ENCODE measurements at places on chromosomes 11 and 22.
A peak's percentile ranks its signal among the peaks of the same experiment; 100 is the strongest.

- no peak for DNase-seq
These were observed 4.2 kb downstream of the HEPN1 start for GRCh38 chr11:124923296-124923695.

DNA sequence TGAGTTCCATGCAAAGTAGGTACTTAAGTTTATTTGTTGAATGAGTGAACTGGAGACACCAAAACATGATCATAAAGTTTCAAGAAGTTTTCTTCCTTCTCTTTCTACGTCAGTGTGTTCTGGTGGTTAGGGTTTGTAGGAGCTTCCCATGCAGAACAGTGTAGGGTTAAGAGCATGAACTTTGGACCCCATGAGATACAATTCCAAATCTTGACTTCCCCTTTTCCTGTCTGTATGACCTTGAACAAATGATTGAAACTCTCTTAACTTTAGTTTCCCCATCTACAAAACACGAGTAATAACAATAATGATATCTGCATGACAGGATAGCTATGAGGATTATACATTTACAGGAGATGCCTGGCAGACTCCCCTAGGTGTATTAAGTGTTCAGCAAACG lies 41.0 kb upstream of the TENM4 start:
- no peak for DNase-seq

DNA sequence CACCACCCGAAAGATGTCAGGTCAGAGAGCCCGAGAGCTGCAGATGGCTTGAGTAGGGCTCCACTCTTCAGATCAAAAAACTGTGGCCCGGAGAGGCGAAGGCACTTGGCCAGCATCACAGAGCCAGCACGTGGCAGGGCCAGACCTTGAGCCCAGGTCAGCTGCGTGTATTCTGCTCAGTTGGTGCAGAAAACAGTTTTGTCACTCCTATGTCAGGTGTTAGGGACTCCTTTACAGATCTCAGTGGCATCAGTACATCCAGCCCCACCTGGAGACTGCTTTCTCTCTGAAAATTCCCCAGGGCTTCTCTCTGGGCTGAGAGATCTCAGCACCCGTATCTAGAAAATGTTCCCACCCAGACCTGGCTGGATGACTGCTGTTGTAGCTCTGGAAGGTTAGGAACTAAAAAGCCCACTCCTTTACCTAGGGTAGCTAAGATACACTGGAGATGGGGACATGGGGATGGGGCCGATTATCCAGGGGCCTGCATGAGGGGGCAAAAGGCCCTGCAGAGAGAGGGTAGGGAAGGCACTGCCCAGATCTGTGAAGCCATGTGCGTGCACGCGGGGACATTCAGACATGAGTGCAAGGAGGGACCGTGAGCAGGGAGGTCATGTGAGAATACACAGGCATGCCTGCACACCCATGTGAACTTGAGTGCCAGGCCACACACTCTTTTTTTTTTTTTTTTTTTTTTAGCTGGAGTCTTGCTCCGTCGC lies 3.4 kb downstream of the APOA1 start:
- DNase-seq, result no peak

DNA sequence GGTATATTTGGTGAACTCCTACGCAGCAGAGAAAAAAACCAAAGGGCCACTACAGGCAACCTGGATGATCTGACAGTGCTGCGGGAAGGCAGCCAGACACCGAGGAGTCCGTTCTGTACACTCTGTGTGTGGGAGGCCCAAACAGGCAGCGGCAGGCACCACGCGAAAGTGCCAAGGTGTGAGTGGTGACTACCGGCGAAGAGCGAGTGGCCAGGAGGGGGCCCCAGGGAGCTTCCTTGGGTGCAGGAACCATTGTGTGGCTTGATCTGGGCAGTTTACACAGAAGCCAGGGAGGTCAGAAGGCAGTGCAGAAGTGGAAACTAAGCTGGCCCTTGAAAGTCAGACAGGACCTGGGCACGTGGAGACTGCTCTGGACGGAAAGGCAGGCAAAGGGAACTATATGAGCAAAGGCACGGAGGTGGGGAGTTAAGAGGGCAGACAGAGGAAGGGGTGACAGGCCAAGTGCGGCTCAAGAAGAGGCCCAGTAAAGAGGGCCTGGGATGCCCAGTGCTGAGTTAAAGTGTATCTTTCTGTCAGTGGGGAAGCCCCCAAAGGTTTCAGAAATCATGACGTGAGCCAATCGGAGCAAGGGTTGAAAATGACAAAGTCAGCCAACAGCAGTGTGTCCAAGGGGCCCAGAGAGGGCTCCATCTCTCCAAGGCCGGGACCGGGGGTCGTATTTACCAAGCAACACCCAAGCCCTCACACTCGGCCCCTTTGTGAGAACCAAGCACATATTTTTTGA lies 10.6 kb downstream of the TMEM184B start:
- no peak for DNase-seq

DNA sequence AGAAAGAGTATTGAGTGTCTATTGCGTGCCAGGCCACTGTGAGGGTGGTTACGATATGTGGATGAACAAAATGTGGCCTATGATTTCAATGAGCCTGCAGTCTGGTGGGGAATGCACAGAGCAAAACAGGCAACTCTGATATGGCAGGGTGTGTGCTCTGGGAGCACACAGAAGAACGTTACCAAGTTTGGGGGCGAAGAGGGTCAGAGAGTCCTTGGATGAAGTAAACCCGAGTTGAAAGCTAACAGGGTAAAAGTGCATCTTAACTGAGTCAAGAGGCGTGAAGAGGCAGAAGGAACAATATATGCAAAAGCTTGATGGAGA lies 258 bp downstream of the CFAP68 start:
- no peak for DNase-seq

- DNase-seq, result peak; percentile 37
These were observed at the start of gene TRIM34 for GRCh38 chr11:5624489-5625279. TRIM34 (plus strand) TSS chr11:5625001; CDS start chr11:5632332, 7,331 bp downstream.

GRCh38 chr11:12149672-12150225 lies 39.4 kb downstream of the MICAL2 start:
- no peak for DNase-seq

DNA sequence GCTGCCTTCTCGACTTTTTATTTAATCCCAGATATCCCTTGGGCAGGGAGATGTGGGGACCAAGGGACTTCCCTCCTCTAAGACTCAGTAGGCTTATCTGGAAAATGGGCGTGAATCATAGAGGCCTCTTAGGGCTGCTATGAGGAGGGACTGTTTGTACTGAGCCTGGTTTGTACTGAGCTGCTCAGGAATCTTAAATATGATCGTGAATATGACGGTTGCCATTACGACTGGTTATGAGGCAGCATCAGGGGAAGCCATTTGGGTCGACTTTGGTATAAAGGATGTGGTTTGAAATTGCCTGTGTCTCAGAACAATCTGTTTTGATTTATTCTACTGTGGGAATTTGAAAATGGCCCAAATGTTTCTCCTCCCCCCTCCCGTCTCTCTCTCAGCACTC lies 20.6 kb downstream of the TSPAN18 start:
- no peak for DNase-seq

DNA sequence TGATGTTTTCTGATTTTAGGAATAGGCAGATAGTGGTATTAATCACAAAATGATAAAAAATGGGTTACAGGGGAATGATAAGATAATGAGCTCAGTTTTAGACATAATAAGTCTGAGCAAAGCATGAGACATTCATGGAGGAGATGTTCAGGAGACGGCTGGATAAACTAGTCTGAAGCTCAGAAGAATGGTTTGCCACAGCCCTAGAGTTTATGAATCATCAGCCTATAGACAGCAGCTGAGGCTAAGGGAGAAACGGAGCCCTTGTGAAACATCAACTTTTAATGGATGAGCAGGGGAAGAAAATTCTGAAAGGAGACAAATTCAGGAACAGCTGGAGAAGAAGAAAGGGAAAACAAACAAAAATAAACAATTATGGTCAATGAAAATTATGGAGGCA lies 87.2 kb downstream of the RELT start:
- DNase-seq, result no peak

- peak; percentile 73 for DNase-seq
These were observed 951 bp upstream of the EHD1 start for GRCh38 chr11:64879244-64879900.

- DNase-seq, result no peak
These were observed 357.7 kb downstream of the BUD13 start for GRCh38 chr11:116415095-116415494.

DNA sequence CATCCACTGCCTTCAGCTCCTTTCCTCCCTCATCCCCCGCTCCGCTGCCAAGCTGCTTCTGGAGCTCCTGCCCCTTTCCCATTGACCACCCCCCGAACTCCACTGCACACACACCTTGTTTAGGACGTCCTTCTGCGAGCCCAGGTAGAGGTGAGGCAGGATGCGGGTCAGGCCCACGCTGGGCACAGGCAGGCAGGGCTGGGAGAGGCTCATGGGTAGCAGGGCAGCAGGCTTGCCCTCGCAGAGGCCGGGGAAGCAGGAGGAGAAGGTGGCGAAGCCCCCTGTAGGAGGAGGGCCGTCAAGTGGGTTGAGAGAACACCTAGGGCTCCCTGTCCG lies 13.3 kb downstream of the DUSP8 start:
- no peak for DNase-seq

DNA sequence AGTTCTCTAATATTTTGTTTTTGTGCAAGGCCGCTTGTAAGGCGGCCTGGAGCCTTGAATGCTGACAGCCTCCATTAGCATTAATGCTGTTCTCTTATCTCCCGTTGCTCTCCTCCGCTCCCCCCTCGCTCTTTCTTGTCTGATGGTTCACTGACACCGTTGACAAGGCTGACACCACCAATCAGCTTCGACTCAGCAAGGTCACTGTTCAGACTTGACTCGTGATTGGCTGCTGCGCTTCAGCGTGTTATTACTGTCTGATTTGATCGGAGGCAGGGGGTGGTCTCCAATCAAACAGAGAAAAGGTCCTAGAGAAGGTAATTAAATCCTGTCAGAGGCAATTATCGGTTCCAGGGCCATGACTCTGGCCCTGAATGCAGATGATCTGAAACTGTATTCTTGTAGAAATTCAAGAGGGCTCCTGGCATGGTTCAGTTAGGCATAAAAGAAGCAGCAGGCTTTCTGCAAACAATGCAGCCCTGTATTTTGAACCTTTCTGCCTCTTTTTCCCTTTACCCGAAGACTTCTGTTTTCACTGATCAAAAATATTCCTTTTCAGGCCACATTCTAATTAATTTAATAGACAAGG lies 49.3 kb upstream of the MPPED2 start:
- DNase-seq, result no peak

- DNase-seq, result no peak
These were observed 4.1 kb upstream of the MUC6 start for GRCh38 chr11:1040428-1041148.

DNA sequence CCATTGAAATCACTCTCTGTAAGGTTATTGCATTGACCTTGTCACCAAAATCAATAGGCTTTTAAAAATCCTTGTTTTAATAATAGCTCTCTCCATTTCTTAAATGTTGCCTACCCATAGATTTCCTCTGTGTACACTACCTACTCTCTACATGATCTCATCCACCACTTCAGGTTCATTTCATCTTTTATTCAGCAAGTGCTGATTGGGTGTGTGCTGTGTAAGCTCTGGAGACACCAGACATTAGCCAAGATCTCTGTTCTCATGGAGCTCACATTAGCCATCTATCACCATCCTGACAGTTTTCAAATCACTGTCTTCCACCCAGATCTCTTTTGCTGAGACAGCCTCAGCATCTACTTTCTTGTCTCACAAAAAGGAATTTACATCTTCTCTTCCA lies 4.4 kb upstream of the MS4A10 start:
- DNase-seq, result no peak

GRCh38 chr11:7548659-7549274 lies 35.0 kb downstream of the PPFIBP2 start:
- no peak for DNase-seq

GRCh38 chr11:61659413-61660196 lies 20.6 kb upstream of the DAGLA start:
- no peak for DNase-seq

GRCh38 chr22:23084453-23085350 lies 14.4 kb downstream of the GNAZ start:
- DNase-seq, result no peak

DNA sequence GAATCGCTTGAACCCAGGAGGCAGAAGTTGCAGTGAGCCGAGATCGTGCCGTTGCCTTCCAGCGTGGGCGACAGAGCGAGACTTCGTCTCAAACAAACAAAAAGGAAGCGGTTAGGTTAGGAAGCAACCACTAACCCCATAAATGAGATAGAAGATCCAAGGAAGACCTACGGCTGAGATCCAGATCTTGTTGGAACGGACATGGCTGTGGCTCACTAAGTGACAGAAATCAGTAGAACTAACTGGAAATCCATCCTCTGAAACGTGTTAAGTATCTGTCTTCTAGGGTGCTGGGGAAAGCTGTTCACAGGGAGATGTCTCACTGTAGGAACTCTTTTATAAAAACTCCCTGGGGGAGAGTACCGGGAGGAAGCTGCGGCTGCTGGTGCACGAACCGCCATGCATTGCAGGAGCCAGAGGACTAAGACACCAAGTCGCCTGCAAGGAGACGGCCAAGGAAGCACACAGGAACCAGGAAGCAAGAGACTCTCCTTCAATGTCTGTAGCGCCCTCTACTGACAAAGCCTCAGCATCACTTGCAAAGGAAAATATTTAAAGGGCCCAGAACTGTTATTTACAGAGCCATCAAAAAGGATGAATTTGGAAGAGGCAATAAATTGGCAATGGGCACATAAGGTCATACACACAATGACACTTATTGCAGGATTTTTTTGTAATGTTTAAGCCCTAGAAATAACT lies 16.9 kb upstream of the SPTY2D1 start:
- no peak for DNase-seq

GRCh38 chr11:74449369-74449931 lies 17.9 kb downstream of the KCNE3 start:
- DNase-seq, result peak; percentile 41

All from C1 segment of cervical spinal cord (tissue), 14 donors.